ENCODE measurements at places on chromosomes 7 and 10.
A peak's percentile ranks its signal among the peaks of the same experiment; 100 is the strongest.

GRCh38 chr10:48556713-48557112, 48.2 kb downstream of the ARHGAP22 start:
- no peak for DNase-seq

DNA sequence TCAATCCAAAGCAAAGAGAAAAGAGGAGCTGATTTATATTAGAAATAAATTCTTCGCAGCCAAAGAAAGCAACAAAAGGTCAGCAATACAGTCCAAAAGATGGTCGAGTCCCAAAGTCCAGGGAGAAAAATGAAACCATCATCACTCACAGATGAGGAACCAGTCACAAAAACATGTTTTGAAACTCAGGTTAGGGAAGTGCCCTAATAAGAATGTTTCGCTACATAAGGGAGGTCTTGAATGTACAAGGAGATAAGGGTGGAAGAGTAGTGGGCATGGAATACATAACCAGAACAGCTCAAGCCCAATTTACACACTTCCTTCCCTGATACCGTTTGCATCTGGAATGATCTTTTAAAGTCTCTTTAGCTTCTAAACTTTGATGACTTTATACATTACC, 53.6 kb downstream of the VPS41 start:
- no peak for DNase-seq

GRCh38 chr10:77287647-77288120, 349.9 kb downstream of the KCNMA1 start:
- DNase-seq = peak; percentile 28

DNA sequence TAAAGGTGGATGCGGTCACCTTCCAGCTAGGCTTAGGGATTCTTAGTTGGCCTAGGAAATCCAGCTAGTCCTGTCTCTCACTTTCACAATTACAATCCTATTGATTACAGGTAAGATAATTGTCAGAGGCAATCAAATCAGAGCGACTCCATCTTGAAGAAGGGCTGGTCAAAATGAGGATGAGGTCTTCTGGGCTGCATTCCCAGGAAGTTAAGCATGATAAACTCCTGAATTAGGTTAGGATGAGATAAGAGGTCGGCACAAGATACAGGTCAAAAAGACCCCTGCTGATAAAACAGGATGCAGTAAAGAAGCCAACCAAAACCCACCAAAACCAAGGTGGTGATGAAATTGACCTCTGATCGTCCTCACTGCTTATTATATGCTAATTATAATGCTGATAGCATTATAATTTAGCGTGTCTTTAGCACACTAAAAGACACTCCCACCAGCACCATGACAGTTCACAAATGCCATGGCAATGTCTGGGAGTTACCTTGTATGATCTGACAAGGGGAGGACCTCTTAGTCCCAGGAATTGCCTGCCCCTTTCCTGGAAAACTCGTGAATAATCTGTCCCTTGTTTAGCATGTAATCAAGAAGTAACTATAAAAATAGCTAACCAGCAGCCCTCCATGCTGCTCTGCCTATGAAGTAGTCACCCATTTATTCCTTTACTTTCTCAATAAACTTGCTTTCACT, 237.6 kb downstream of the CCSER2 start:
- no peak for DNase-seq

GRCh38 chr7:2688409-2689342, 674 bp downstream of the AMZ1 start:
- DNase-seq = no peak

GRCh38 chr7:39285256-39285655, 280.9 kb upstream of the YAE1 start:
- no peak for DNase-seq

GRCh38 chr10:5762531-5762930, 50.7 kb downstream of the GDI2 start:
- DNase-seq = no peak

GRCh38 chr7:154744256-154744860, 258.6 kb downstream of the PAXIP1 start:
- peak; percentile 63 for DNase-seq

- no peak for DNase-seq
These were observed 26.7 kb downstream of the PIK3CG start for GRCh38 chr7:106891548-106892410.

GRCh38 chr7:113175525-113176104, 57.3 kb upstream of the SMIM30 start:
- DNase-seq = no peak

GRCh38 chr10:76190634-76191270, 759.3 kb downstream of the LRMDA start:
- no peak for DNase-seq

- no peak for DNase-seq
These were observed 113.0 kb downstream of the PDE1C start for GRCh38 chr7:31957090-31957720.

GRCh38 chr10:36313142-36313541, 671.0 kb upstream of the FZD8 start:
- no peak for DNase-seq

- DNase-seq = no peak
These were observed 49.9 kb downstream of the PITRM1 start for GRCh38 chr10:3122486-3123205.

DNA sequence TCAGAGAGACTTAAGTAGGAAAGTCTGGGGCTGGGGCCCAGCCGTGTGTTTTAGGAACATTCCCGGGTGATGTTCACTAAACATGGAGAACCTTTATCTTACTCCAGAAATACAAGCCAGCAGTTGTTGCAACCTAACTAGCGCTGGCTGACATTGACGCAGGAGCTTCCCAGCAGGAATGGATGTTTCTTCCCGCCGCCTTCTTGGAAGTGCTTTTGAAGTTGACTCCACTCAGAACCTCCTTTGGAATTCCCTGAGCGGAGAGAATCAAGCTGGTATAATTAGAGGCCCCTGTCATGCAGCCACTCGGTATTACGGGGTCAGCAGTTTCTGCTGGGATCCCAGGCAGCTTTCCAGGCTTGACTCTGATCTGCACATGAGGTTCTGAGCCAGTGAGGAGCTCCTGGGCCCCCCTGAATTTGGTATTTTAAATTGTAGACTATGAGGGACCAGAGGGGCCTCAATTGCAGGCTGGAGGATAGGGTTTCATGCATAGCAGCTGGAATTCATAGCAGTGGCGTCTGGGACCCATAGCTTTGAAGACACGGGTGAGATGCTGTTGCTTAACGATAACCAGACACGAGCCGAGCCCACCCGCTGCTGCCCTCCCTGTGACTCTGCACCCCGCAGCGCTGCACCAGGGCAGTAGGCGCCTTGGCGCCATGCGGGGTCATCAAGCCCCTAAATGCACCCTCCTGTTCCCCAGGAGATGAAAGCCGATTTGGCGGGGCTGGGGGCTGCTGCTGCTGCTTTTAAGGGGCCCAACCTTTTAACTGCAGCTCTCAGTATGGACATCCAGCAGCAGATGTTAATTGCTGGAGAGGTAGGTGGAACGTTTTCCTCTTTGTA, 61.8 kb downstream of the EEPD1 start:
- no peak for DNase-seq

DNA sequence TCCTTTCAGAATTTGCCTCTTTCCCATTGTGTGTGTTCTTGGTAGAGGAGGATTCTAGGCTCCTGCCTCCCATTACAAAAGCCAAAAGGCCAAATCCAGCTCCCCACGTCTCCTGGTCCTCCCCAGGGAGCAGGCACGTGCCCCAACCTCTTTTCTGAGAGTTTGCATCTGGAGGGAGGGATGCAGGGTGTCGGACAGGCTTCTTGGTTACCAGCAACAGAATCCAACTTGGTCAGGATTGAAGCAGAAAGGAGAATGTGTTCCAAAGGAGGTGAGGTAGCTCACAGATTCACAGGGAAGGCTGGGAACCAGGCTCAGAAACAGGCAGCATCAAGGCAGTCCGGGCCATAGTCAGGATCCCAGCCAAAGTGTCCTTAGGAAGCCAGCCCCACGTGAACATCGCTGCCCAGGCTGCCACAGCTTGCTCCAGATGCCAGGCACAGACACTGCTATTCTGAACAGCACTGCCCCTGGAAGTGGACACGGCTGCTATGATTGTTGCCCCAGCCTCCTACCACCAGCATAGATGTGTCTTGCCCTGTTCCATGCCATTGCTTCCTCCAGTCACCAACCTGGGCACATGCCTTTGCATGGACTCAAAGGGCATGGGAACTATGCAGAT, 264.2 kb upstream of the ZMIZ1 start:
- DNase-seq = no peak

DNA sequence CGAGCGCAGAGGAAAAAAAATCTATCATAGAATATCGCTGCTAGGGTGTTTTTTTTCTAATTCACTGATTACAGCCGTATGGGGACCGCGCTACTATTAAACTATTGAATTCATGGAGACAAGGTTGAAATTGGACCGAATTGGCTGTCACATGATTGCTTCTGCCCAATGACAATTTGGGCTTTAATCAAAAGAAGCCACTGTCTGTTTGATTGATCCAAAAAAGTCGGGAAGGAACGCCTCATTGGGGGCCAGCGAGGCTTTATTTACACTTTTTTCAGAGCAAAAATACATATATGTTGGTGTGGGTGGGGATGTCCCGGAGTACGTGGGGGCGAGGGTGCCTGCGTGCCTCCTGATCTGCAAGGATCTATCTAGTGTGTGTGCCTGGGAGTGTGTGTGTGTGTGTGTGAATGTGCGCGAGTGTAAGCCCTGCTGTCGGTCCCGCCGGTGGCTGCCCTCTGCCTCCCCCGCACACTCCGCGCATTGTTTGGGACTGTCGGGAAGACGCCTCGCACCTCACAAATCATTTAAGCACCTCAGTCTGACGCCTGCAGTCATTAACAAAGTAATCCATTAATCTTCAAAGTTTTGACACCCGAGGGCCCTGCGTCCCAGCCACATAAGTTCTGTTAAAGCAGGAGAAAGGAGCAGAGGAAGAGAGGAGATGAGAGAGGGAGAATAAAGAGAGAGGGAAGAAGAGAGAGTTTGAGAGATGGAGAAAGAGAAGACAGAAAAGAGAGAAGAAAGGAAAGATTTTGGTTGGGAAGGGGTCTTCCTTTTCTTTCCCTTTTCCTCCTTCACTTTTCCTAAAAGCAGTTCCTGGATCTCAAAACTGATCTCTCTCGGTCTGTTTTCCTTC, at the start of gene HOXA2:
HOXA2 (minus strand) TSS at position 103 of the 862 bp plus-strand sequence. CDS start 183 bp downstream, outside the sequence.
- no peak for DNase-seq

DNA sequence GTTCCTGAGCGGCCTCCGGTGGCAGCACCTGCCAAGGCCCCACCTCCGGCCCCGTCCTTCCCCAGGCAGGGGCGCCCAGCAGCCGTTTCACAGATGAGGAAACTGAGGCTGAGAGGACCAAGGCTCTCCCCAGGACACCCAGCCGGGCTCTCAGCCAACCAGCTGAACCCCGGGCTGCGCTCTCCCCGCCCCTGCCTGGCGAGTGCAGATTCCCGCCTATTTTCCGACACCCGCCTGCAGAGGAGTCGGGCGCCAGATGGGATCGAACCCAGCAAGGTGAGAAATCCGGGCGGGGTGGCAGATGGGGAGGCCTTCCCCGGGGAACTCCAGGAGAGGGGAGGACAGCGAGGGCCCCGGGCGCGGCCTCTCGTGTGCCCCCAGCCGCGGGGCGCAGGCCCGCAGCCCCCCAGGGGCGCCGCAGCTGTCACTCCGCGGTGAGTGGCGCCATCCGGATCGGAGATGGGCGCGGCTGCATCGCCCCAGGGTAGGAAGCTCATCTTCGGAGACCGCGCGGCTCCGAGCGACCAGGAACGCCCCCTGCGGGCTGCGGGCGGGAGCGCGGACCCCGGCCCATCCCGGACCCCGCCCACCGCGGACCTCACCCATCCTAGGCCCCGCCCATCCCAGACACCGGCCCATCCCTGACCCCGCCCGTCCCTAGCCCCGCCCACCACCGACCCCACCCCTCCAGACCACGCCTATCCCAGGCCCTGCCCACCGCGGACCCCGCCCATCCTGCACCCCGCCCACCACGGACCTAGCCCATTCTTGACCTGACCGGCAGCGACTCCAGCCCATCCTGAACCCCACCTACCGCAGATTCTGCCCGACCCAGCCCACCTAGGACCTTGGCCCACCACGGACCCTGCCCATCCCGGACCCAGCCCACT, 90.3 kb downstream of the MICALL2 start:
- no peak for DNase-seq

GRCh38 chr7:116876664-116877442, 14.5 kb downstream of the CAPZA2 start:
- DNase-seq = no peak

GRCh38 chr10:78025685-78026364, 3.5 kb downstream of the POLR3A start:
- DNase-seq = no peak

DNA sequence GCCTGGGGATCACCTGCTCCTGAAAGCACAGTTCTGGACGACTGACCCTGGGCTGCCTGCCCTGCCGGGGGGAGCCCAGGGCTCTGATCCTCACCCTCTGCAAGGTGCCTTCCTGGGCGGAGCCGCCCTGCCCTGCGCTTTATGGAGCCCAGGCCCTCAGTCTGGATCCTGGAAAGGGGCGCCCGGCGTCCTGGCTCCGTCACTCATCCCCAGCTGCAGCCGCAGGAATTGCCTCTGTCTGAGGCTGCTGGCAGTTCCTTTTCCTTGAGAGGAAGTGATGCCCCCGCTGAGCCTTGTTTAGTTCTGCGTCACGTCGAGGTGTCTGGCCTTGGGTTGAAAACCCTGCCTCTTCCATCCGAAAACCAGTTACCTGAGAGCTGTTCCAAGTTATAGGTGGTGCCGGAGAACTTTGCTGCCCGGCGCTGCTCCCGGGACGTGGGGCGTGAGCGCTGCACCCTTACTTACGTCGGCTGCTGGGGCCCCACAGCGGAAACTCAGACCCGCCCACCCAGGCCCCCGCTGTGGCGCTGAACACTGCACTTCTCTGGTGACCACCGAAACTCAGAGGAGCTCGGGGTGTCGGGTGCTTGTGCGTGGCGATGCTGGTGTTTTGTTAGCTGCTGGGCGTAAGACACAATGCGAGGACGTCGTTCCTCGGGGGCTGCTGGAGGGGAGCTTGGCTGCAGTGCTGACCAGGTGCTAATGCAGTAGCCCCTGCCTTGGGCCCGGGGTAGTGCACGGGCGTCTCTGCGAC, 5.4 kb downstream of the MAFK start:
- DNase-seq = no peak

- no peak for DNase-seq
These were observed 883.5 kb downstream of the SORCS1 start for GRCh38 chr10:106280896-106281460.

DNA sequence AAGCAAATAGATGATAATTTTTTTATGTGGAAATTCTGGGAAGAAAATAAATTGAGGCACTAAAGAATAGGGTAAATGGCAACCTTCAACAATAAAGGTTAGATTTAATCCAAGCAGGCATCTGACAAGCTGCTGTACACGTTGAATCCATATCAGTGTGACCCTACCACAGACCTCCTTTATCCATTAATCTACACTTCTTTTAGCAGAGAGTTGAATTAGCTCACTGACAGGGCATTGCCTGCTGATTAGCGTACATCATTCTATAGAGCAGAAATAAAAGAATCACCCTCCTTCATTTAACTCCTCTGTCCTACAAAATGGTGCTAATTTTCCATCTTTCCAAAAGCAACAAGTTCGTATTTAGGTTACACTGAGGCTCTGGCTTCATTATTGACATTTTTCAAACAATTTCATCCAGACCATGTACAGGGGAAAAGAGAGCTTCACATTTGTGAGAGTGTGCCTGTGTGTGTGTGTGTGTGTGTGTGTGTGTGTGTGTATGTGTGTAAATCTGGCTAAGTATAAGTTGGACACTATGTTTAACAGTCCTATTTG, 356.0 kb downstream of the TFEC start:
- no peak for DNase-seq
